ENCODE measurements at places on chromosomes 2 and 18.
A peak's percentile ranks its signal among the peaks of the same experiment; 100 is the strongest.

DNA sequence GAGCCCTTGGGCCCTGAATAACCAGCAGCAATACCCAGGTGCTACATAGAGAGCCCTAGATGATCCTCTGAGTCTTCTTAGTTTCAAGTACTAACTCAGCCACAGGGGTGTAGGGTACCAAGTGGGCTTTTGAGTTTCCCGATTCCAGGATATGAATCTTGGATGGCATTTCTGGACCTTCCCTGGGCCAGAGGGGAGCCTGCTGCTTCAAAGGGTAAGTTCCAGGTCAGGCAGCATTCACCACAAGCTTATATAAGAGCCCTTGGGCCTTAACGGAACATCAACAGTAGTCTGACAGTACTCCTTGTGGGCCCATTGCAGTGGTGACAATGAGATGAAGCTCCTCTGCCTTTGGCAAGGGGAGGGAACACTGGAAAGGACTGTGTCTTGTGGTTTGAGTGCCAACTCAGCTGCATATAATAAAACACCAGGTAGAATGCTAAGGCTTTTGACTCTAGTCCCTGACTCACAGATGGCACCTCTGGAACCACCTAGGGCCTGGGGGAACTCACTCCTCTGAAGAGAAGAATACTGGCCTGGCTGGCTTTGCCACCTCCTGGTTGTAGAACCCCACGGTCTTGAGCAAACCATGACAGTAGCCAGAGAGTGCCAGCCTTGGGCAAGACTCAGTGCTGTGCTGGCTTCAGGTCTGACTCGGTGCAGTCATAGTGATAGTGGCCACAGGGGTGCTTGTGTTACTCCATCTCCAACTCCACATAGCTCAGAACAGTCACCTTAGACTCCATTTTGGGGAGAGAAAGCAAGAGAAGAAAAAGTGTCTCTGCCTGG, 235.7 kb downstream of the AKAIN1 start:
- no peak for DNase-seq

GRCh38 chr2:101830555-101830954, 133.0 kb downstream of the MAP4K4 start:
- DNase-seq = no peak

- peak; percentile 58 for DNase-seq
Measured at GRCh38 chr2:28325567-28326468, 66.8 kb upstream of the FOSL2 start.

- no peak for DNase-seq
Measured at GRCh38 chr2:209688385-209688784, 83.2 kb upstream of the UNC80 start.

- no peak for DNase-seq
Measured at GRCh38 chr2:64593035-64593655, 60.6 kb downstream of the SERTAD2 start.

- no peak for DNase-seq
Measured at GRCh38 chr2:168136392-168136977, 110.9 kb downstream of the STK39 start.

DNA sequence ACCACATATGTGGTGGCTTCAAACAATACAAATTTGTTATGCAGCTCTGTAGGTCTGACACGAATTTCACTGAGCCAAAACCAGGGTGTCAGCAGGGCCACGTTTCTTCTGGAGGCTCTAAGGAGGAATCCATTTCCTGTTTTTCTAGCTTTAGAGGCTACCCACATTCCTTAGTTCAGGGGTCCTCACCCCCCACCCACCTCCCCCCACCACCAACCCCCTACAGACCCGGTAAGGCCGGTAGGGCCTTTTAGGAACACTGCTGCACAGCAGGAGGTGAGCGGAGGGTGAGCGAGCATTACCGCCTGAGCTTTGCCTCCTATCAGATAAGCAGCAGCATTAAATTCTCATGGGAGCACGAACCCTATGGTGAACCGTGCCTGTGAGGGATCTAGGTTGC, 10.6 kb upstream of the SLC39A10 start:
- DNase-seq = no peak

DNA sequence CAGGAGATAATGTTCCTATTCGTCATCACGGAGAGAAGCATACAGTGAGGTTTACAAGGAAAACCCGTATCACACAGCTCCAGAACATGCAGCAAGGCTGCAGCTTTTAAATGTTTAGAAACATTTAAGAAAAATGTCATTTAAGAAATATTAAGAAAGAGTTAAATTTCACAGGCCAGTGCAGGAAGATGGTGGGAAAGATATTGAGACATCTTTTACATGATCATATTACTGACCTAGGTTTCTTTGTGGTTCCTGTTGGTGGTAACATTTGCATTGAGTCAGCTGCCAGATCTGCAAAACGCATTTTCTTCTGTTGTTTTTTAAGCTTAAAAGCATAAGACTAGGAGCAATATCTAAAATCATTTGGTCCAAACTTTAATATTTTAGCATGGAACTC, 44.9 kb downstream of the CPO start:
- DNase-seq = no peak

DNA sequence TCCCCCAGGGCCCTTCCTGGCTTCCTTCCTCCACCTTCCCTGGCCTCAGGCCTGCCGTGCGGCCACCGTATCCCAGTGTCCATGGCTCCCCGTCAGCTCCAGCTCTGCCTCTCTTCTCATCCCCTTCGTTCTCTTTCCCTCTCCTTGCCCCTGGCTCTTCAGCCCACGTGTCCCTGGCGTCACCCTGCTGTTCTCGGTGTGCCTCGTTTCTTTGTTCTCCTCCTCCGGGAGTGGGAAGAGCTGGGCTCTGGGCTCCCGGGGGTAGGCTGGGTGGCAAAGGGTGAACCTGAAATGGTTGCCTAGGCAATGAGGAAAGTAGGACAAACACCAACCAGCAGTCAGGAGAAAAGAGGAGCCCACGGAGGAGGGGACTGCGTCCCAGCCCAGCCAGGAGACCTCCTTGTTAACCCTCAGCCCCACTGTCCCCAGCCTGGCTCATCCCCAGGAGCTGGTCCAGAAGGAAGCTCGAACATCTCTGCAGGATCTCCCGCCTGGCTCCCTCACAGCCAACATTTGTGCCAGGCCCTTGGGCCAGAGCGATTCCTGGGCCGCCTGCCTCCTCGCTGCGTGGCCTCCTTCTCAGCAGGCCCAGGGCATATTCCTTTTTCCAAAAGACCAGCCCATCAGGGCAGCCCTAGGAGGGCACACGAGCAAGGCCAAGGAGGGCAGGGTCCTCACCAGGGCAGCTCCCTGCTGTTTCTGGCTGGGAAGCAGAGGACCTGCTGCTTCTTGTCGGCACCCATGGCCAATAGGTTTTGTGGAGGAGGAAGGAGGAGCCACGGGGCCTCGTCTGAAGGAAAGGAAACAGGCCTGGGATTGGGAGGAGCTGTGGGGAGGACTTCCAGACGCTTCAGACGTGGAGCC, 30.9 kb upstream of the DNMT3A start:
- no peak for DNase-seq

GRCh38 chr18:45009756-45010155, 329.1 kb downstream of the SETBP1 start:
- no peak for DNase-seq

DNA sequence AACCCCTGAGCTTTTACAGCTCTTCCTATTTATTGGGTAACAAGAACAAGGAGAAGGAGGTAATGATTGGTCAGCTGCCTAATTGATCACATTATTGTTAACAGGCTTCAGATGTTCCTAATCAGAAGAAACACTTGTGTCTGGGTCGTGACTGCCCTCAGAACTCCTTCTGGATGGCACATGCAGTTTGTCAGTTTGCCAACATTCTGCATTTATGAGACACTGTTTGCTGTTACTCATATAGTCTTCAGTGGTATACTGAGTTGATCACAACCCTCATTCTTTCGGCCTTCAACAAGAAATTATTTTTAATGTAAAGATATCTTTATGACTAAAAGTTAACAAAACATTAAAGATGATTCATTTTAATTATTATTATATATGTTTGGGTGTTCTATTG, 95.7 kb upstream of the DOCK10 start:
- DNase-seq = no peak

GRCh38 chr2:109384308-109385271, 229.2 kb downstream of the SEPTIN10 start:
- no peak for DNase-seq

- no peak for DNase-seq
Measured at GRCh38 chr2:143476336-143477087, 347.3 kb downstream of the ARHGAP15 start.

GRCh38 chr2:196481324-196481697, 158.2 kb upstream of the CCDC150 start:
- peak; percentile 87 for DNase-seq

- DNase-seq = no peak
Measured at GRCh38 chr18:63788447-63789096, 13.4 kb downstream of the SERPINB7 start.

- no peak for DNase-seq
Measured at GRCh38 chr2:163709270-163709669, 26.5 kb downstream of the FIGN start.

- DNase-seq = no peak
Measured at GRCh38 chr2:36710858-36711515, 14.5 kb downstream of the VIT start.

DNA sequence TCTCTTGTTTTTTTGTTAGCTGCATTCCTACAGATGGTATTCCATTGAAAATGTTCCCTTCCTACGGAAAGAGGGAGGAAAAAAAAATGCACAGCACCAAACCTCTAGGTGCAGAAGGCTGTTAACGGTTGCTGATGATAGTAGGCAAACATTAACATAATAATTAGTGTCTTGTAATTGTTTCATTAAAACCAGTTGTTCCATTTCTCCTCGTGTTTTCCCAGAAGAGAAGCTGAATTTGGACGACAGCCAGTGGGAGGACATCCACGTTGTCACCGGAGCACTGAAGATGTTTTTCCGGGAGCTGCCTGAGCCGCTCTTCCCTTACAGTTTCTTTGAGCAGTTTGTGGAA, 494.7 kb downstream of the ARHGAP15 start:
- no peak for DNase-seq

DNA sequence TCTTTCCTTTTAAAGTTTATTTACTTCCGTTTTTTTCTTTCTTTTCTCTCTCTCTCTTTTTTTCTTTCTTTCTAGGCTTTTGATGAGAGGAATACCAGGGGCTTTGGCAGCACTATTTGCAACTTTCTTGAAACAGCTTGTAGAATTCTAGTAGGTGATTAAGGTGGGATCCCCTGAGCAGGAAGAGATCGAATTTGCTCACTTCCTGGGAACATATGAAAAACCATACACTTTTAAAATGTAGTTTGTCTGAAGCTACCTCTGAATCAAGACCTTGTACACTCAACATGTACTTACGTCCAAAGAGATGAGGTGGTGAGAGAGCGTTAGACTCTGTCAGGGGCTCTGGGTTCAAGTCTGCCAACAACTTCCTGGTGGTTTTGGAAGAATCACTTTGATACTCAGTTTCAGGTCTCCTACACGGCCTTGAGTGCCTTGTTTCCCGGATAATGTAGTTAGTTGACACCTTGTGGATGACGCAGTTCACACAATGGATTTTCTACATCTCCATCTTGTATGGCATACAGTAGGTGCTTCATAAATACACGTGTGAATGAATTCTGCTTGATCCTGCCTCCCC, 229.1 kb downstream of the MYCN start:
- no peak for DNase-seq

DNA sequence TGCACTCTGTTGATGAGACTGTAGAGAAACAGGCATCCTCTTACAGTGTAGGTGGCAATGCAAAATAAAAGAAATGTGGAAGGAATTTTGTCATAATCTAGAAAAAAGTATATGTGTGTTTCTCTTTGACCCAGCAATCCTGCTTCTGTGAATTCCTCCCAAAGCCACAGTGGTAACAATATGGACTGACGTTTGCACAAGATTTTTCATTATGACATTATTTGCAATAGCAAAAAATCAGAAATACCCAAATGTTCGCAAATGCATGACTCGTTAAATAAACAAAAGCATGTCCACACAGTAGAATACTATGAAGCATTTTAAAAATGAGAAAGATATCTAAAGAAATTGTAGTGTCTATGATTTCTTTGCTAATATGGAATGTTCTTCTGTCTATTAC, 255.2 kb upstream of the NRP2 start:
- DNase-seq = no peak

GRCh38 chr18:63878925-63879324, 8.6 kb upstream of the SERPINB2 start:
- no peak for DNase-seq

GRCh38 chr2:217393585-217394032, 533.7 kb upstream of the TNP1 start:
- DNase-seq = no peak

GRCh38 chr2:217902379-217903141, 100.2 kb downstream of the TNS1 start:
- no peak for DNase-seq

DNA sequence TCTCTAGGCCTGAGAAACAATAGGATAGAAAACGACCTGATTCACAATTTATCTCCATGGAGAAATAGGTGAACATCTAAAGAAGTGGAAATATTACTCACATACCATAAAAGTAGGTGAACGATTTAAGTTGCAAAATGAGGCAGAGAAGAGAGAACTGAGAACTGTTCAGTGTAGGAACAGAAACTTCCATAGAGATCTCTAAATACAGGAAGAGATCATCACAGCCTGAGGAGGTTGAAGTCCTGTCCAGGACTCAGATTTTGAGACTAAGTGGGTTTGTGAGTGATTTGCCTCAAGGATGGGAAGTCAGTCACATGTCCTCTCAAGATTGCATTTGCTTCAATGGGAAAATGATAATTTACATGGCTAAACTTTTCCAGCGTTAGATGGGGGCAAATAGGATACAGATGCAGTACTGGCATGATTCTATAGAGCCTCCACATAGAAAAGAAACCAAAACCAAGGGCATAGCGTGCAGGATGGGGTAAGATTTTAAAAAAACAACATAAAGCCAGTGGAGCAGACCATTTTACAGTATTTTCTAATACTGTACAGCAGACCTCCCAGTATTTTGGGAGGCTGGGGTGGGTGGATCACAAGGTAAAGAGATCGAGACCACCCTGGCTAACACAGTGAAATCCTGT, 68.8 kb downstream of the MEP1B start:
- DNase-seq = no peak

GRCh38 chr18:35201256-35201931, 39.4 kb upstream of the ZNF397 start:
- peak; percentile 97 for DNase-seq

GRCh38 chr2:238722883-238723282, 125.0 kb upstream of the TWIST2 start:
- DNase-seq = no peak

DNA sequence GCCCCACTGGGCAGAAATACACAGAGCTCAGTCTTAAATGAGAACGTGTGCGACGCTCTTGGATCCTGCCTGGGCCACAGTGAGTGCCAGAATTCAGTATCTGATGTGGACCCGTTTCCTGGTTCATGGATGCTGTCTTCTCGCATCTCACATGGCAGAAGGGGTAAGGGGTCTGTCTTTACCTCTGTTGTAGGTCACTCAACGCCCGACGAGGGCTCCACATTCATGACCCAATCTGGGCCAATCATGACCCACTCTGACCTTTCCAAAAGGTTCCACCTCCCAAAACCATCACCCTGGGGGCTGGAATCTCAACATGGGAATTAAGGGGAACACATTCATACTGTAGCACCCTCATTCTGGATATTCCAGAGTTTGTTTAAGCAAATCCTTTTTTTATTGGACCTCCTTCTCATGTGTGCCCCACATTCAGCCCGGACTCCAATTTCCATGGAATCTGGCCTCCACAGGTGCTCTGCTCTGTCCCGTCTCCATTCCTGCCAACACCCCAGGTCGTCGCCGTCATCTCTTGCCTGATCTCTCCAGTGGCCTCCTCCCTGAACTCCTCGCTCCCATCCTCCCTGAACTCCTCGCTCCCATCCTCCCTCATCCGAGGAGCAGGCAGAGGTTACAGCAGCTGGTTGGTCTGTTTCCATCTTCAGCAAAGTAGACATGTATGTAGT, 78.9 kb upstream of the OTOS start:
- no peak for DNase-seq

- DNase-seq = no peak
Measured at GRCh38 chr2:168545439-168546082, 89.5 kb downstream of the CERS6 start.

GRCh38 chr2:217065012-217065290, 205.1 kb upstream of the TNP1 start:
- no peak for DNase-seq

Measured in NCI-H524 treated with DMSO at 0.1 percent for 48 hours (cell line).